H7 (cell line): ENCODE measurements at places on chromosomes 1 and 21. TPM values are rescaled to one million over a fixed set of nuclear protein-coding genes. Genes with fewer than 3 reads are reported as not detected.

The TMCC2 gene
- total RNA-seq = 13.6 and 19.3 TPM in 2 replicates

The LRRC8D gene
- total RNA-seq = 44.9 and 46.7 TPM in 2 replicates

The HHAT gene
- 1.0 and 1.4 TPM in 2 replicates for total RNA-seq

The RNU1-2 gene
- total RNA-seq = under 0.01 TPM in 2 replicates

The AMIGO1 gene
- total RNA-seq = 1.1 and 1.9 TPM in 2 replicates

The COL18A1 gene
- total RNA-seq = 327 and 328 TPM in 2 replicates

The DTL gene
- total RNA-seq = 92.0 and 108 TPM in 2 replicates

The KPRP gene
- total RNA-seq = not detected in 2 replicates

The EDN2 gene
- total RNA-seq = 0.55 and 0.81 TPM in 2 replicates

The GJA8 gene
- total RNA-seq = not detected in 2 replicates

The DSTYK gene
- total RNA-seq = 10.9 and 13.9 TPM in 2 replicates

The ELF3 gene
- total RNA-seq = 3.6 and 6.9 TPM in 2 replicates

The DYNLT5 gene
- 0.18 and 0.42 TPM in 2 replicates for total RNA-seq

The CD34 gene
- not detected in 2 replicates for total RNA-seq

The SELL gene
- not detected in 2 replicates for total RNA-seq
